Renal cortex interstitium (tissue), 15 donors: ENCODE measurements at places on chromosomes 13 and 19.

- DNase-seq = no peak
These were observed 99.2 kb upstream of the C1QTNF9B start for GRCh38 chr13:23996456-23996855.

- DNase-seq = no peak
These were observed 11.1 kb upstream of the BCL3 start for GRCh38 chr19:44737238-44738071.

DNA sequence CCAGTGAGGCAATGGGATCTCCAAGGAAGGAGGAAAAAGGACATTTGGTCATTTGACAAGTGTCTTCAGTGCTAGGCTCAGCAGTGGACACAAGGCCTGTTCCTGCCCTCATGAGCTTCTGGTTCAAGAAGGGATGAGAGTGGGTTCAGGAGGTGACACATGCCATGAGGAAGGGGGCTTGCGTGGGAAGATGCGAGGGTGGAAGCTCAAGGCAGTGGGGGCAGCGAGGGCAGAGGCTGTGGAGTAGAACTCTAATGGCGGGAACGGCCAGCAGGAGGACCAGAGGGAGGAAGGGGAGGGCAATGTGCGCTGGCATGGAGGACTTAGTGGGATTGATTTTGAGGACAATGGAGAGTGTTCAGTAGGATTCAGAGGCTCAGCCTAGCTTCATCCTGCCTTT lies 3.3 kb downstream of the PIK3R2 start:
- no peak for DNase-seq

DNA sequence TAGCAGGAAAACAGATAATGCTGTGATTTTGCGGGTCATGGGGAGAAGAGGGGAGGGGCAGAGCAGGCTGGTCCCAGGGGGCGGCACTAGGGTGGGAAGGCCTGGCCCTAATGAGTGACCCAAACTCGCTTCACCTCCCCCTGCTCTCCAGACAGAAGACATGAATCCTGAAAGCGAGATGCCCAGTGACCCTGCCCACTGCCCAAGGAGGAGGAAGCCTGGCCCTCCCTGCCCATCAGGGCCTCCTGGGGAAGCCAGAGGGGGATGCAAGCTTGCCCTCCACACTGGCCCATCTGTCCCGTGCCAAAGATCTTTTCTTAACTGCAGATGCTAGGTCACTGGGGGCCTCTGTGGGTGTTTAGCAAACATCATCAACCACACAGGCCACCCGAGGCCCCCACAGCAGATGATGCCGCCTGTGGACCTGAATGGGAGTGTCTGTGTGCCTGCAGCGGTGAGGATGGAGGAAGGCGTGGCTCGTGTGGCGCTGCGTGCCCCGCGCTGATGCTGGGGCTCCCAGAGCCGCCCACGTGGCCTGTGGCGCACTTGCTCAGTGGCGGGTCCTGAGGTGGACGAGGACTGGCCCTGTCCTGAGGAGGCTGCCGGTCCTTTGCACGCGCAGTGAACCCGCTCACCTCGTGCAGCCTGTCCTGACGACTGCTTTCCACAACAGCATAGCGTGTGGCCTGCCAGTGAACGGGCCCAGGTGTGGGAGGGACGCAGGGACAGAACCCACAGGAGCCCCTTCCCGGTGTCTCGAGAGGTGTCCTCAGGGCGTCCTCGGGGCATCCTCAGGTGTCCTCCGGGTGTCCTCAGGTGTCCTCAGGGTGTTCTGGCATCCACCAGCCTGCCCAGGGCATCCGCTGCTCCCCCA lies 80.5 kb upstream of the MCF2L start:
- no peak for DNase-seq

- DNase-seq = no peak
These were observed 12.4 kb downstream of the GRIN2D start for GRCh38 chr19:48405850-48406249.

DNA sequence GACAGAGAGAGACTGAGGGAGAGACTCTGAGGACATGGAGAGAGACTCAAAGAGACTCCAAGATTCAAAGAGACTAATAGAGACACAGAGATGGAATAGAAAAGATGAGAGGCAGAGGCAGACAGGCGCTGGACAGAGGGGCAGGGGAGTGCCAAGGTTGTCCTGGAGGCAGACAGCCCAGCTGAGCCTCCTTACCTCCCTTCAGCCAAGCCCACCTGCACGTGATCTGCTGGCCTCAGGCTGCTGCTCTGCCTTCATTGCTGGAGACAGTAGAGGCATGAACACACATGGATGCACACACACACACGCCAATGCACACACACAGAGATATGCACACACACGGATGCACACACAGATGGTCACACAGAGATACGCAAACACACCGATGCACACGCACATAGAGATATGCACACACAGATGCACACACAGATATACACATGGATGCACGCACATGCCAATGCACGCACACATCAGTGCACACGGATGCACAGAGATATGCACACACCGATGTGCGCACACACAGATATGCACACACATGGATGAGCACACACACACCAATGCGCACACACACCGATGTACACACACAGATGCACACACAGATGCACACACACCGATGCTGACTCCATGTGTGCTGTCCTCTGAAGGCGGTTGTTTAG lies 3.3 kb upstream of the F10 start:
- no peak for DNase-seq

GRCh38 chr19:35545855-35546381 lies 492 bp downstream of the TMEM147 start:
- DNase-seq = no peak

GRCh38 chr13:20190481-20191310 lies 2.0 kb downstream of the GJB2 start:
- DNase-seq = no peak

GRCh38 chr19:43738780-43739211 lies 16.0 kb downstream of the SMG9 start:
- DNase-seq = no peak
